Stromal cell of bone marrow (primary cell): ENCODE measurements at places on chromosomes 5 and 9.
A peak's percentile ranks its signal among the peaks of the same experiment; 100 is the strongest.

DNA sequence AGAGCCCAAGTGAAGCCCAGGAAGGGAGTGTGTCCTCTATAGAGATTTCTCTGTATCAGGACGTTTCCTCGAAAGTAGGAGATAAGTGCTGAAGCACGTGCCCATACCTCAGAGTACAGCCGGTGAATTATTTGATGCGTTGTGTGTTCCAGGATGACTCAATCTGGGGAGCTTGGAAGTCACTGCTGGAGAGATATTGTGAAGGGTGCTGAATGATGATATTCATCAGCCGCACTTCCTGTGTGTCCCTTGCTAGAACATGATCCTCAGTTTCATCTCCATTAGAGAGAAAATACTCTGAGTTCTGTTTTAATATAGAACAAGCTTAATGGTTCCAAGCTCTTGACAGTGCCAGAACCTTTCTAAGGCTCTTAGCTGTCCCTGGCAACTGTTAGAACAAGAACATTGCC lies 402.3 kb upstream of the ADAMTSL1 start:
- DNase-seq = no peak

DNA sequence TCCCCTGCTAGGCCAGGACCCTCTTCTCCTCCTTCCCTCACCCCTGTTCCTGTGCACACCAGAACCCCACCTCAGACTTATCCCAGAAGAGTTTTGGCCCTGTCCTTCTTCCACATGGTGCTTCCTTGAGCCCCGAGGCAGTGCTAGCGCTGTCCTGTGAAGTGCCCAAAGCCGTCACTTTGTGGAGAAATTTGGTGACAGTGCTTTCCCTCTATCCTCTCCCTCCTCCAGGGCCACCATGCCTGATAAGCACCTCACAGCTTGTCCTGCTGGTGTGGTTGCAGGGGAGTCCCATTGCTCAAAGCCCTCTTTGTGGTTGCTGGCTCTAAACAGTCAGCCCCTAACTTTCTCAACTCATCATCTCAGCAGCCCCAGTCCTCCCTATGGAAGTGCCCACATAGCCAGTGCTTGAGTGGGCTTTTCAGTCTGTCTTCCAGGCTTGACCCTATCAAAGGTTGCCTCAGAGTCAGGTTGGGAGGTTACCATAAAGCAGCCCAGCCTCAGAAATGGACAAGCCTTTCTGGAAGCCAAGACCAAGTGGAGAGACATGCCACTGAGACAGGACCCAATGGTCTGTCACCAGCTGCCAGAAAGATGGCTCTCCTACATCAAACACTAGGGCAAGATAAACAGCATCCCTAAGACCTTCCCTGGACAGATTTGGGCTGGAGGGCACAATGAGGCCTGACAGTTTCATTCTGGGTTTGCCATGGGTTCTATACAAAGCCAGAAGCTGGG lies 18.0 kb downstream of the IGIP start:
- DNase-seq = no peak

DNA sequence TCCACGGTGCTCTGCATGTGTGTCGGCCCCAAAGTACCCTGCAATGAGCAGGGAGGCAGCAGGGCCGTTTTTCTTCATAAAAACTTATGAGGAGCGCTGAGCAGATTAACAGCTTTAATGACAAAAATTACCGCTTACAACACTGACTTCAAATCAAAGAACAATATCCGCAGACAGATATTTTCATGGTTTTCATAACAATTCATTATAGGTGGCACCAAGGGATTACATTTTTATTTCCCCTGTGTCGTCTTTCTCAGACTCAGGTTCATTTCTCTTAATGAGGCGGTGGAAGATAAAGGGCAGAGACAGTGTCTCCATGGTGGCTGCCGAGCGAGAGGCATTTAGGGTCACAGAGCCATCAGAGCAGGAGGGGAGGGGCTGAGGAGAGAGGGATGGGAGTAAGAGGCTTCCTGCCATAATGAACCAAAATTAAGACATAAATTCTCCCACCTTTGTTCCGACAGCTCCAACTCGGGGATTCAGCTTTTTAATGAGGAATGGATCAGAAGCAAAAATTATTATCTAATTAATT lies 240.7 kb upstream of the CLINT1 start:
- no peak for DNase-seq

GRCh38 chr9:95627802-95628201 lies 111.0 kb upstream of the PTCH1 start:
- no peak for DNase-seq

DNA sequence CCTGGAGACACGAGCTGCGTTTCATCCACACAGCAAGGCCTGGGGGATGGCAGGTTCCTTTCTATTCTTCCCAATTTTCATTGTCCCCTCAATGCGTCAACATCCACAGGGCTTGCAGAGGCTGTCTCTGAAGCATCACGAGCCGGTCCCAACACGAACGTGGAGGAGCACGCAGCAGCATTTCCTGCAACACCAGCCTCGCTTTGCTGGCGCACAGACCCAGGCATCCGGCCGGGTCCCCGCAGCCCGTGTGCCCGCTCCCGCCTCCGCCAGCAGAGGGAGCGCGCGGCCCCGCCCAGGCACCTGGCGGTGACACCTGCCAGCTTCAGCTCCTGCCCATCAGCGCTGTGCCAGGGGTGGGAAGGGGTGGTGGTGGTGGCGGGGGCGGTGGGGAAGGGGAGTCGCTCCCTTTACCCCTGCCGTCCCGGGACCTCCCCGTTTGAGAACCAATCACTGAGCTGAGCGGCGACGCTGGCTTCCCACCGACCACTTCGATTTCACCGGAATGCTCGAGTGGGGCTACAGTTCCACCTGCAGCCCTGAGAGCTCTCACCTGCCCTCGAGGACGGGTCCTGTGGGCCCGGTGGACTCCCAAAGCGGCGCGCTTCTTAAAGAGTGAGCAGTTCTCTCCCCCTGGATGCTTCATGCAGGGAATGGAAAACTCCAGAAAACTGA lies 464.5 kb downstream of the ICE1 start:
- DNase-seq = no peak

DNA sequence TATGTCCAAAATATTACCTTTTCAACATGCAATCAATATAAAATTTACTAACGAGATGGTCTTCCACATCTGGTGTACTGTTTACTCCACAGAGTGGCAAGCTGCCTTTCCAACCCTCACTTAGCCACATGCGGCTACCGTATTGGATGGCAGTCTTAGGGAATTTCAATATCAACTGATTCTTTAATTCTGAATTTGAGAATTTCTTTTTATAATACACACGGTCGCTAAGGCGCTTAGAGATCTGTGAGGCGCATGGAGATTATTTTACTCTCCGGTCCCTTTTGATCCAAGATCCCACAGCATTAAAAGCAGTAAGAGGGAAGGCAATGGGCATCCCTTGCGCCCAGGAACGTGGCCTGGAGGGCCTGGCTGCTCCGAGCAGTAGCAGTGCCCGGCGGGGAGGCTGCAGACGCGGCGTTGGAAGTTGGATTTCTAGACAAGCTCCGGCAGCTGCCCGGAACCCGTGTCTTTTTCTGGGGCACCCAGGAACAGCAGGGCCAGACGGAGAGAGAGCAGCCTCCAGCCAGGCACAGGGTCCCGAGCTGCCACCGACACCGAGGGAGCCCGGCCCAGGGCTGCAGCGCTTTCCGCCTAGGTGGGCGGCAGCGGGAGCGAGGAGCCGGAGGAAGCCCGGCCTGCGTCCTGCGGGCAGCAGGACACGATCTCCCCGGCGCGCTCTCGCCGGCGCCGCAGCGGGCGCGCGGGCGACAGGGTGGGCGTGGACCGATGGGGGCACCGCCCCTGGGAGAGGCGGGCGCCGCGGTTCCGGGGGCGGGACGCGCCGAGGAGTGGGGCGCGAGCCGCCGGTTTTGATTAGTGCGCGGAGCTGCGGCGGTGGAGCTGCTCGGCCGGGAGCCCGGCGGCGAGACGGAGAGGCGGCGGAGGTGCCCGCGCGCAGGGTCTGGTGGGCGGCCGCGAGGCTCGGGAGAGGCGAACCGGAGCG lies at the start of gene UGCG:
Gene UGCG, plus strand, starts transcription at position 819 of the 946 bp plus-strand sequence. CDS start 402 bp downstream, outside the sequence.
- peak; percentile 80 for DNase-seq

- DNase-seq = no peak
Observed at GRCh38 chr9:131817073-131817472, 77.2 kb upstream of the RAPGEF1 start.

DNA sequence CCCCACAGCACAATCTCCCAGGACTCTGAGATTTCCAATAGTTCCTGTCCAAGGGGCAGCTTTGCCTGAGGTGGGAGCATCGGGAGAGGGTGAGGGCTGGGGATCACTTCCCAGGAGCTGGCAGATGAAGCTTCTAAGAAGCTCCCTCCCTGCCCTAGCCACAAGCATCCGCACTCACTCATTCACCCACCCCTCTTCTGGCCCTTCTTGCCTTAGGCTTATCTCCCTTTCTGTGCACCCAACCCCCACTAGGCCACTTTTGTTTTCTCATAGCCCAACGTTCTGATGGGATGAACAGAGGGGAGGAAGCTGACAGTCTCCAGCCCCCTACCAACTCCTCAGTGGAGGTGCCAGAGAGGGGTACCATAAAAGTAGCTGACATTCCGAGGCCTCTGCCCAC lies 3.7 kb upstream of the PCDH1 start:
- DNase-seq = no peak

GRCh38 chr5:180173875-180174586 lies 35.0 kb downstream of the RASGEF1C start:
- DNase-seq = peak; percentile 8
